Suppressor macrophage treated with lipopolysaccharide for 1 hour (primary cell): ENCODE measurements at places on chromosomes 5 and 9.

DNA sequence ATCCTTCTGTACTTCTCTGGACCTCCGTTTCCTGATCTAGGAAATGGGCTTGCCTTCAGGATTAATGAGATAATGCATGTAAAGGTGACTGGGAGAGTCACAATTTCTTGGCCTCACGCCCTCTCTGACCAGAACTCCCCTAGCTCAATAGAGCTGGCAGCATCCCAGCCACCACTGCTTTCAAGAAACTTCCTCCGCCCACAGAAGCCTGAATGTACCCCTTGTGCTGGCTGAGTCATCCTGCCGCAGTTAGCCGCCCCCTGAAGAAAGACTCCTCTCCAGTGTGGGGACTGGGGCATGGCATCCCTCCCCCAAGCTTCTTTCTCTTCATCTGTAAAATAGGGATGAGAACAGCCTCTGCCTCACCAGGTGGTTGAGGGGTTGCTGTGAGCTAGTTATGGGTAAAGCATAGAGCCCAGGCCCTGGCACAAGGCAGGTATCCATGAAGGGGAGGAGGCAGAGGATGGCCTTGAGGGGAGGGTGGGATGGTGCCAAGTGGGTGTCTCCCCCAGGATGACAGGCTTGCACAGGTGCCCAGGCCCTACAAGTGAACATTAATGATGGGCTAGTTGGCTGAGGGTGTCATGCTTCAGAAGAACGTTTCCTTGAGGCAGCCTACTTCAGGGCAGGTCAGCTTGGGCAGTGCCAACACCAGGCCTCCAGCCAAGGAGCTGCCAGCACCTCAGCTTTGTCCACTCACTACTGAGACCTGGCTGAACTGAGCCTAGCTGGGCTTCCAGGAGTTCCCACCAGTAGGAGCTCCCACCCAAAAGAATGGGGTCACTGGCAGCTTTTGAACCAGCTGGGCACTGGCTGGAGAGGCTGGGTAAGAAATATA is 3.4 kb downstream of the PDLIM4 start:
- DNase-seq: peak; percentile 92

GRCh38 chr5:180873615-180874520 is 12.8 kb upstream of the ZFP62 start:
- peak; percentile 92 for DNase-seq

GRCh38 chr5:38692781-38693527 is 136.5 kb upstream of the LIFR start:
- DNase-seq: no peak

GRCh38 chr5:56853698-56854097 is 38.3 kb downstream of the MAP3K1 start:
- no peak for DNase-seq

DNA sequence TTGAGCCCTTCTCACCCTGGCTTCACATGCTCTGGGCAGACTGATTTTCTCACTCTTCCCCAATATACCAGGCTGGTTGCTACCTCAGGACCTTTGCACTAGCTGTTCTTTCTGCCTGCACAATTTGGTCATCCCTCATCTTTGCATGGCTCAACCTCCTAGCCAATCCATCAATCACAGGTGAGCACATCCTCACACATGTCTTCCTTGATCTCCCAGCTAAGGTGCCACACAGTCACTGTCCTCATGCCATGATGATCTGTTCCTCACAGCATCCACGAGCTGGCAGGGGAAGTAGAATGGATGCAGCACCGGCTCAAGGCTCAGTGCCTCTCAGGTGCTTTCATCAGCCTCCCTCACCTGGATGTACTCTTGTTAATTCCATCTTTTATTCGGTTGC is 30.6 kb upstream of the S1PR3 start:
- no peak for DNase-seq

DNA sequence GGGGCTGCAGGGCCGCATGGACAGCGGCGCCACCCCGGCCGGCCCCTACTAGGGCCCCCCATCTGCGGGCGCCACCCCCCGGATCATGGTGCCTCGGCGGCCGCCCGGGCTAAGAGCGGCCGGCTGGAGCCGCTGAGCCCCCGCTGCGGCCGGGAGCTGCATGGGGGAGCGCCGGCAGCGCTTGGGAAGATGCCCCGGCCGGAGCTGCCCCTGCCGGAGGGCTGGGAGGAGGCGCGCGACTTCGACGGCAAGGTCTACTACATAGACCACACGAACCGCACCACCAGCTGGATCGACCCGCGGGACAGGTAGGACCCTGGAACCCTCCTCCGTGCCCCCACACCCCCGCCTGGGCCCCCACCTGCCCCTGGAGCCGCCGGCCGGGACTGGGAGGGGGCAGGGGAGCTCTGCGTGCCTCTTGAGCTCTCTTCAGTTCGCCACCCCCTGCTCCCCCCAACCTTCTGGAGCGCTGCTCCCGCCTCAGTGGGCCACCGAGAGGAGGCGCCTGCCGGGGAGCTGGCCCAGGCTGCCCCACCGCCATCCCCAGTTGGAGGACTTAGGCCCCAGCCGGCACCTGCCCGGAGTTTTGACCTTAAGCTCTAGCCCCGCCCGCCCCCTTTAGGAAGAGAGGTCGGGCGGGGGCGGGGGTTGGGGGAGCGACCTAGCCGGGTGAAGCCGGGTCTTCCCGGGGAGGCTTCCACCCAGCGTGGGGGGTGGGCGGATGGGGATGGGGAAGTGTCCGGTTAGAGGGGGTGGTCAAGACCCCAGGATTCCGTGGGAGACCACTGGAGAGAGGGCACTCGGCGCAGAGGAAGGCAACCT is 730 bp downstream of the WWC1 start:
- no peak for DNase-seq

- DNase-seq: no peak
Measured at GRCh38 chr9:79300068-79300467, 271.7 kb upstream of the TLE4 start.

- no peak for DNase-seq
Measured at GRCh38 chr5:153400931-153401330, 89.5 kb upstream of the GRIA1 start.
